ENCODE measurements at places on chromosomes 16 and 17.

GRCh38 chr16:11155284-11155806 lies 100.7 kb downstream of the SOCS1 start:
- peak; percentile 78 for DNase-seq

GRCh38 chr17:66906321-66907278 lies 57.9 kb upstream of the CACNG4 start:
- peak; percentile 88 for DNase-seq

GRCh38 chr17:72812823-72813222 lies 279.7 kb downstream of the SLC39A11 start:
- no peak for DNase-seq

GRCh38 chr16:84310642-84311041 lies 16.0 kb downstream of the WFDC1 start:
- DNase-seq = no peak

DNA sequence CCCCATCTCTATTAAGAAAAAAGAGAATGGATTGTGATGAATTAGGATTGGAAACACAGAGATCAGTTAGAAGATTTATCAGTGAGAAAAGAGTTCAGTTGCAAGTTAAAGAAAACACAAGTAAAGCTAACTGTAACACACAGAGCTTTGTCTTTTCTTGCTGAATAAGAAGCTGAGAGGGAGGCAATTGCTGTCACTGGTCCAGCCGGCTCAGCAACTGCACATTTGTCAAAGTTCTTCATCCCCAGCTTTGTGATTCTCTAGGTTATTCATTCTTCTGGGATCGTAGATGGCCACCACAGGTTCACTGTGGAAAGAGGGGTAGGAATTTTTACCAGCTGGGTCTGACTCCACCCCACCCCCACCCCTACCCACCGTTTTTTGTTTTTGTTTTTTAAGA lies 615.7 kb downstream of the WWOX start:
- DNase-seq = no peak

DNA sequence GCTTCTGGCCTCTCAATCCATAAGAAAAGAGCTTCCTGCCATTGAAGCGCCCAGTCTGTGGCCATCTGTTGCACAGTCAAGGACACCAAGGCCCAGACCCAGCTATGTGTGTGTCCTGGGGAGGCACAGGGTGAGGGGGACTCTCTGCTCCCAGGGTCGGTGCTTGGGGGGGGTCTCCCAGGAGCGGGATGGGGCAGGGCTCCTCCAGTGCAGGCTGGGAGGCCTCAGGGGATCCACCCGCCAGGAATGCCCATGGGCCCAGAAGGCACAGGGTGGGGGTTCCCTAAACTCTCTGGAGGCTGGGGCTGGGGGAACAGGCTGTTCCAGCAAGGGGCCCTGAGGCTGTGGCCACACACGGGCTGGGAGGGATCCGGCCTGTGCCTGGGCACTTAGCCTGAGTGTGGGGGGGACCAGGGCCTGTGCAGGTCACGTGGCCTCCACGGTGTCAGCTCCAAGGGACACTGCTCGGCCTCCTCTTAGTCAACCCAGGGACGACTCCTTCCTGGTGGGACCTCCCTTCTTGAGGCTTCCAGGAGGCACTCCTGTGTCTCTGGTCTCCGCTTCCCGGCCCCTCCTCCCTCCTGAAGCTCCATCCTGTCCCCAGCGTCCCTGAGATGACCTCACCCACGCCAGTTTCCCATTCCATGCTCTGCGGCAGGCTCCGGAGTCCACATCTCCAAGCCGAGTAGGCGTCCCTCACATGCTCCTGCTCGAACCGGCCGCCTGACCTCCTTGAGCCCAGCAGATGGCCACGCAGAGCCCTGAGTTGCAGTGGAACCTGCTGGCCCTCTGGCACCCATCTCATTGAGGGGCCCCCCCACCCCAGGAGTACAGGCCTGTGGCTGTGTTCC lies 23.1 kb upstream of the BAHCC1 start:
- DNase-seq = peak; percentile 60

- DNase-seq = no peak
Observed at GRCh38 chr16:4557973-4558372, 1.8 kb downstream of the C16orf96 start.

- no peak for DNase-seq
Observed at GRCh38 chr16:4344983-4345835, 5.9 kb downstream of the PAM16 start.

- no peak for DNase-seq
Observed at GRCh38 chr16:54630284-54630967, 300.2 kb upstream of the IRX5 start.

GRCh38 chr17:79406316-79406715 lies 204.5 kb downstream of the RBFOX3 start:
- DNase-seq = no peak

GRCh38 chr17:752620-753219 lies 656 bp upstream of the GEMIN4 start:
- DNase-seq = peak; percentile 76

DNA sequence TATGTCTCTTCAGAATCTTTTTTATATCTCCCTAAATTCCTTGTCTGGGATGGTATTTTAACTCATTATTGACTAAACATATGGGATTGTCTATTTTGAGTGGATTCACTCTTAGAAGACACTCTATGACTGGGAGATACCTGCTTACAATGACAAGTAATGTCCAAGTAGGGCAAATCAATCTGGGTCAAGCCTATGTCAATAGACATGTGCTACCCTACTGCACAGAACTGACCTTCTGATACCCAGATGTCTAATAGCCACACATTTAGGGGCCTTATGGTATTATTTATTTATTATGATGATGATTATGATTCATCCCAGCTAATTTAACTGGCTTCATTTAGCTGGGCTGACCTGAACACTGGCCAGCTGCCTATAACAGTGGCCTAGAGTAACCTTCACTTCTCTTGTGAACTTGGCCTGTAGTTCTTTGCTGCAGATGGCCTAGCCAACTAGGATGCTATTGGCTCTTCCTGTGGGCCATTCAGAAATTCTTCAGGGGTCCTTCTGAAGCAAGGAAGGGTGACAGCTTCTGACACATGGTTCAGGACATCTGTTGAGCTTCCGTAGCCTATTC lies 138.0 kb downstream of the ANKFN1 start:
- no peak for DNase-seq

DNA sequence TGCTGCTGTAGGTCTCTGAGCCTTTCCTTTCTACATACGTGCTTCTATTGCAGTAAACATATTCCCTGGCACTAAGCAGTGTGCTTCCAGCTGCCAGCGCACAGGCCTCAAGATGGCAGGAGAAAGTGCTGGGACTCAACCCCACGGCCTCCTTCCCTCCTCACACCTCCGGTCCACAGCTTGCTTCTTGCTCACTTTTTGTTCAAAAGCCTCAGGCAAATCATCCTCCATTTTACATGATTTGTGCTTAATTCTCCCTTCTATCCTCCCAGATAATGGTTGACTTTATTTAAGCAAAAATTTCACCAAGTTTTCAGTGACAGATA lies 5.4 kb downstream of the CDK5R1 start:
- no peak for DNase-seq

DNA sequence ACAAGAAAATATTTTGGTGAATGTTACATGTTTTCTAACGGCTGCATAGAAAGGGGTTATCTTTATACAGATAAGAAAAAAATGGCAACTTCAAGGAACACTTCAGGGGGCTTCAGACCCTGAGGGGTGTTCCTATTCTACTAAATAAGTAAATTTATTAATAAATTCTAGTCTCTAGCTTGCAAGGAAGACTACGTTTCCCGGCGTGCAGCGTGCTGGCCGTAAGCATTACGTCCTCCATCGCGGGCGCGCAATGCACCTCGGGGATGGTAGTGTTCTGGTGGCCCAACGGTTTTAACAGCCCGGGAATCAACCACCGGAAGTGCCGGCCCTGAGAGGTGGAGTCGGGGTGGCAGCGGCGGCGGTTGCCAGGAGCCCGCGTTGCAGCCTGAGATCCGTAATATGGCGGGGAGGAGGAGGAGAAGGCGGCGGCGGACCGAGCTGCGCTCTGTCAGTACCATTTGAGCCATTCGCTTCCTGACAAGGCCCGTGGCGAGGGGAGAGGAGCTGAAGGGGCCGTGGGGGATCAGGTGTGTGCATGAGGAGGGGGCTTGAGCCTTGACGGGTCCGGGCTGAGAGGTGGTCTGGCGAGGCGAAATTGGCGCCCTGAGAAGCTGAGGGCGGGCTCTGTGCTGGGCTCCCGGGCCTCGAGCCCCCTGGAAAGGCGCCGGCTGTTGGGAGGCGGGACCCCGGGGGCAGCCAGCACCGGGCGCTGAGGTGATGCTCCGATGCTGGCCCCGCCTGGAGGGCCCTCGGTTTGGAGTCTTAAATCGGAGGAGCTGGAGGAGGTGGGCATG lies at the start of gene CCP110:
CCP110 (plus strand) TSS at position 384 of the 797 bp plus-strand sequence. CDS start 3,940 bp downstream, outside the sequence.
- DNase-seq = peak; percentile 99

DNA sequence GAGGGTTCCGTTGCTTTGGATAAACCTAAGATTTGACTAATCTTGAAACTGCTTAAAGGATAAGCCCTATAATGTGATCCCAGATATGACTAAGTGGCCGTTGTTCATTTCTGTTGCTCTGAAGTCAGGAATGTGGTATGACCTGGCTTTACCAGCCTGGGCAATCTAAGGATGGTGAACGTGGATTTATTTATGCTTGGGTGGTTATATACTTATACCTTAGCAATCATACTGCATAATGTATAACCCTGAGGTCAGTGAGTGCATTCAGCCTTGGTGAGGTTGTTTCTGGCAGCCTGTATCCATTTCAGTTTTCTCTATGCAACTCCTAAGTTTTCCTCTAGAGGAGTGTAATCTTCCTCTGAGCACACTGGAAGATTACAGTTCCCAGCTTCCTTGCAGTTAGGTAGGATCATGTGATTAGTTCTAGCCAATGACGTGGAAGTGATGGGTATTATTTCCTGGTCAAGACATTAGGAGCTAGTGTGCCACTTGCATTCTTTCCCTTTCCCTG lies 41.9 kb downstream of the FTO start:
- DNase-seq = no peak

DNA sequence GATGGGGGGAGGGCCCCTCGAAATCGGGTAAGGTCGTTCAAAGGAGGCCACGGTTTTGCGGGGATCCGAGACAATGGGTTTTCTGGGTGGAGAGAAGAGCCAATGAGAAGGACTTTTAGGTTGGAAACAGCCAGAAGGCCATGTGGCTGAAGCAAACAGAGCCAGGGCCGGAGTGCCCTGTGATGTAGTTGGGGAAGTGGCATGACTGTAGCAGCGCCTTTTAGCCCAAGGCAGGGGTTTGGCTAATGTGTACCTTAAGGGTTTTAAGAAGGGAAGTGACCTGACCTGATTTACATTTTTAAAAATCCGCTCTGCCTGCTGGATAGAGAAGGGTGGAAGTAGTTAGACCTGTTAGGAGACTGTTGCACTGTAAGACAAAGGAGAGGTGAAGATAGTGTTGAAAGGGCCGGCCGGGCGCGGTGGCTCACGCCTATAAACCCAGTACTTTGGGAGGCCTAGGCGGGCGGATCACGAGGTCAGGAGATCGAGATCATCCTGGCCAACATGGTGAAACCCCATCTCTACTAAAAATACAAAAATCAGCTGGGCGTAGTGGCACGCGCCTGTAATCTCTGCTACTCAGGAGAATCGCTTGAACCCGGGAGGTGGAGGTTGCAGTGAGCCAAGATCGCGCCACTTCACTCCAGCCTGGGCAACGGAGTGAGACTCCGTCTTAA lies 1.0 kb downstream of the LYRM1 start:
- peak; percentile 72 for DNase-seq

- no peak for DNase-seq
Observed at GRCh38 chr16:66247516-66248481, 118.7 kb upstream of the CDH5 start.

DNA sequence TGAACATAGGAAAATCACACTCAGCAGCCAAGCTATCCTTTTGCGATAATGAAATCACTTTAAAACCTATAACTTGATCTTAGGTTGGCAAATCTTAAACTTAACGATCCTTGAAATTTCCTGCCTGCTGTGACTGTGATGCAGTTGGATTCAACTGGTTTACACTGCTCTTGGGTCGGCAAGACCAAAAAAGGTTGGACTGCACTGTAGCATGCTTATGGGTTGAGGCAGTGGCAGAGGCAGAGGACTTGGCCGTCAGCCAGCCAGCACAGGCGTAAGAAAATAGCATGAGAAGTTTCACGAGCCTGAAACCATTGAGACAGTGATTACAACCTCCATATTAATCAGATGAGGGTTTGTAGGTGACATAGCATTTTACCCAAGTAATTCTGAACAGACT lies 21.4 kb downstream of the WSB1 start:
- peak; percentile 80 for DNase-seq

- DNase-seq = no peak
Observed at GRCh38 chr17:18965530-18966236, 13.7 kb downstream of the SLC5A10 start.

DNA sequence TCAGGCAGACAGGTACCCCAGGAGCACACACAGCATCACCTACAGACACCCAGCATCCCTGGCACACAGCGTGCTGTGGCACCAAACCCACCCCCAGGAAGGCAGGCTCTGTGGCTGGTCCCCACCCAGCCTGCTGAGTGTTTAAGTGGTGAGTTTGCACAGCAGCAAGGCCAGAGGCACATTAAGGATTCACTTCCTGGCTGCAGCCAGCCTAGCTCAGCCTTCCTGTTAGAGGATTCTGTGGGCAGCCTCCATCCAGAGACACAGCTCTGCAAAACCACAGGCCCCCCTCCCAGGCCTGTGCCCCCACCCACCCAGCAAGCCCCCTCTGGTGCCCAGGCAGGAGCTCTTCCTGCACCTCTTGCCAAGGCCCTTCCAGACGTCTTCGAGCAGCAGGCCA lies 36.1 kb upstream of the PHB1 start:
- peak; percentile 44 for DNase-seq

GRCh38 chr16:11562941-11563340 lies 23.8 kb downstream of the LITAF start:
- no peak for DNase-seq

GRCh38 chr16:11491524-11491923 lies 95.2 kb downstream of the LITAF start:
- no peak for DNase-seq

GRCh38 chr16:68090533-68090932 lies 5.4 kb downstream of the NFATC3 start:
- DNase-seq = peak; percentile 51

- DNase-seq = no peak
Observed at GRCh38 chr16:3640632-3641501, 13.6 kb upstream of the DNASE1 start.

DNA sequence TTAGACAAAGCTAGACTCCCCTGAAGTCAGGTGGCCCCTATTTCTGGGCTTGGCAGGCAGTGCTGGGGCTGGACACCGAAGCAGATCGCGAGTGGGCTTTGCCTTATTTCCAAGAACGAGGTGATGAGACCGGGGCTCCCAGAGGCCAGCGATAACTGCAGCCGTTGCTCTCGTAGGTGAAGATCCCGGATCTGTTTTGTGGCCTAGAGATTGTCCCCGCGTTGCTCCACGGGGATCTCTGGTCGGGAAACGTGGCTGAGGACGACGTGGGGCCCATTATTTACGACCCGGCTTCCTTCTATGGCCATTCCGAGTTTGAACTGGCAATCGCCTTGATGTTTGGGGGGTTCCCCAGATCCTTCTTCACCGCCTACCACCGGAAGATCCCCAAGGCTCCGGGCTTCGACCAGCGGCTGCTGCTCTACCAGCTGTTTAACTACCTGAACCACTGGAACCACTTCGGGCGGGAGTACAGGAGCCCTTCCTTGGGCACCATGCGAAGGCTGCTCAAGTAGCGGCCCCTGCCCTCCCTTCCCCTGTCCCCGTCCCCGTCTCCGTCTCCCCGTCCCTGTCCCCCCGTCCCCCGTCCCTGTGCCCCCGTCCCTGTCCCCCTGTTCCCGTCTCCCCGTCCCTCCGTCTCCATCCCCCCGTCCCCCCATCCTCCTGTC lies 1.5 kb upstream of the TBCD start:
- DNase-seq = peak; percentile 18

GRCh38 chr16:10081201-10081940 lies 100.9 kb downstream of the GRIN2A start:
- DNase-seq = no peak

- DNase-seq = peak; percentile 37
Observed at GRCh38 chr17:1043601-1044251, 46.8 kb downstream of the TIMM22 start.

Data from hematopoietic multipotent progenitor cell treated with erythropoietin and hydrocortisone succinate and interleukin-3 and kit ligand, for 4 days (in vitro differentiated cells).